Stimulated activated naive CD8-positive, alpha-beta T cell treated with anti-CD3 and anti-CD28 coated beads, Interleukin-15, Interleukin-2, amounts not matched to agents 100 U/mL and 50 U/mL, for 24 hours (primary cell): ENCODE measurements at places on chromosomes 2 and 18.

- DNase-seq, result no peak
These were observed 49.9 kb downstream of the KDM3A start for GRCh38 chr2:86491088-86491487.

DNA sequence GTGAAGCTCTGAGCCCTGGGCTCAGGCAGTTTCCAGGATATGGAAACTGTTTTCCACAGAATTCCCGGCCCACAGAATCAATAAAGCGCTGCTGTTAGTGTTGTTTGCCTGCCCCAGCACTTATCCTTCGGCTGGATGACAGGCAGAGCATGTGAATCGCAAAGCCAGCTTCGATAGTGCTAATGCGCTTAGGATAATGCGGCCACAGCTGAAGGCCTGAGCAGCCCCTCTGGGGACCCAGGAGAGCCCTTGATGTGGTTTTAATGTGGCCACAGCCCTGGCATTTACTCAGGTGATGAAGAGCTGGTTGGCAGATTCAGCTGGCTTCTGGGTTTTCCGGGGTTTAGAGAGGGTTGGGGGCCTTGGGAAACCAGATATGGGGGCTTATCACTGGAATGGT, 23.7 kb downstream of the PCARE start:
- DNase-seq, result no peak

DNA sequence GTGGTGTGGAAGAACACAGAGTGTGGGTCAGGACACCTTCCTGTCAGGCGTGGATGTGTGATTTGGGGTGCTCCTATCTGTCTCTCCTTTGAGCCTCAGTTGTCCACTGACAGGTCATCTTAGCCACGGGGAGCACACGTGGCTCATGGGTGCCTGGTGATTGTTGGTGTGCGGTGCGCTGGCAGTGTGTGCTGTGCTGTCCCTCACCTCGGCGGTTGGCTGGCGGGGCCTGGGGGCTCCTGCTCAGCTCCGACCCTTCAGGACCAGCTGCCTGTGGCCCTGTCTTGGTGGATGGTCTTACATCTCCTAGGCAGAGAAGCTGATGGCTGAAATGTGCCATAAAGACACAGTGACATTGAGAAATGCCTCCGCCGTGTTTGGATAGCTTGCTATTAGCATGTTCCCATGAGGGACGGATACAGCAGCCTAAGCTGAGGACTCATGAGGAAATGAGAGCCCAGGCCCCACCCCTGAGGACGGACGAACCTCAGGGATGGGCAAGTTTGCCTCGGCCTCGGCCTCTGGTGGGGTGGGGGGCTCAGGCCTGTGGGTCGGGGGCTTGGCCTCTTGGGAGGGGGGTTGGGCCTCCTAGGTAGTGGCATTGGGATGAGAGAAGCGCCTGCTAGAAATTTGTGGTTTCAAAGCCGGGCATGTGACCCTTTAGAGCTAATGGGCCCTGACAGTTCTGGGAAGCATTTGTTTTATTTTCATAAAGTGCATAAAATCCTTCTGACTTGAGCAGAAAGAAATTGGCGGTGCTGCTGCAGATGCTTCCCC, 20.3 kb upstream of the ASB1 start:
- no peak for DNase-seq

- no peak for DNase-seq
These were observed 198.4 kb downstream of the BABAM2 start for GRCh38 chr2:28088970-28089369.

- no peak for DNase-seq
These were observed 49.9 kb downstream of the RAB31 start for GRCh38 chr18:9757827-9758621.

GRCh38 chr2:86050301-86050700, 55.4 kb downstream of the POLR1A start:
- DNase-seq, result no peak

GRCh38 chr2:72833084-72833714, 7.4 kb upstream of the EXOC6B start:
- no peak for DNase-seq

DNA sequence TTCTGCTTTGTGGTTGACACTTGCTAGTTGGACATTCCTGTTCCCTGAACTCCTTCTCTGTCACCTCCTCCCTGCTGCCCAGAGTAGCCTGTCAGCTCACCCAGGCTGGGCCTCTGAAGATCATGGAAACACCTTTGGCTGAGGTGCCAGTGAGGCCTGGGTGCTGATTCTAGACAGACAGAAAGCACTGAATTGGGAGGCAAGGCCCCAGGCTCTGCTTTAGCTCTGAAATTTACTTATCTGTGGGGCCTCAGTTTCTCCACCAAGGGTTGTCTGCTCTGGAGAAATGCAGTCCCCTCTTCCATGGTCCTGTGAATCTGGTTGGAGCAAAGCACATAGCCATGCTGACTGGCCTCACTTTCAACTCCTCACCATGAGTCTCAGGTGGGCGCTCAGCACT, 104.6 kb upstream of the SIX3 start:
- no peak for DNase-seq

DNA sequence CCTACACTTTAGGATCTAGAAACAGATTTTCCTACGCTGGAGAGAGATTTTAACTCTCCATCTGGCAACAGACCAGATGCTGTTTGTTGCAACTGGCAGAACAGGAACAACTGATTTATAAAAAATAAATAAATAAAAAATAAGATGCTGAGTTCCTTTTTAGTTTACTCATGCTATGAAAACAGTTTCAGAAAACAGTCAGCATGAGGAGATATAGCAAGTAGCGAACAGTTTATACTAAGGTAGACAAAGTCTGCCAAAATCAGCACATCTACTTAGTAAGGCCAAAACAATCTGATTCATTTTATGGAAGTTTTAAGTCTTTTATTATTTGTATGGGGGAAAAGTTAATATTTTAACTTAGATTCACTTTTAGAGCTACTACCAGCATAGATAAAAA, 974.0 kb upstream of the CNTNAP5 start:
- DNase-seq, result no peak

DNA sequence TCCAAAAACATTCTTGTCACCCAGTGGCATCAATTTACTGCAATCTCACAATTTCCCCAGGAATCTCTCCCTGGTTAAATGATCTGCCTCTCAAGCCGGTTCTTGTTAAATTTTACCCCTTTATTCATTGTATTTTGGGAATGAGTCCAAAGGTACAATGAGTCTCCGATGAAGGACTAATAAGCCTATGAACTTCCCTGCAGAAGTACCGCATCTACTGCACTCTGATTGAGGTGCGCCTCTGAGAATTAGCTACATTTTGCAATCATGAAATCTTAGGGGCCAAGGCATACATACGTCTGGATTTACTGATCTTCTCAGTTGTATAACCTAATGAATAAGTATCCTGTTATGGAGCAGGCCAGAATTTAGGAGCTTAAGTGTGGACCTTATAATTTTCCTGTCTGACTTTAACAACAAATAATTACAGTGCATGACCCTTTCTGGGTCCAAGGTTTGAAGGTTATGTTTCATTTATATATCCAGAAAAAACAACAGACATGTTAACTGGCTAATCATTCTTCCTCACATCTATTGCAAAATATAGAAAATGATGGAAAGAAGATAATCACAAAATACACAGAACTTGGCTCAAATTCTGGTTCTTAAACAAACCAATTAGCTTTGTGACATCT, 261.8 kb upstream of the NRXN1 start:
- DNase-seq, result no peak
